ENCODE measurements at places on chromosomes 6 and 20.

DNA sequence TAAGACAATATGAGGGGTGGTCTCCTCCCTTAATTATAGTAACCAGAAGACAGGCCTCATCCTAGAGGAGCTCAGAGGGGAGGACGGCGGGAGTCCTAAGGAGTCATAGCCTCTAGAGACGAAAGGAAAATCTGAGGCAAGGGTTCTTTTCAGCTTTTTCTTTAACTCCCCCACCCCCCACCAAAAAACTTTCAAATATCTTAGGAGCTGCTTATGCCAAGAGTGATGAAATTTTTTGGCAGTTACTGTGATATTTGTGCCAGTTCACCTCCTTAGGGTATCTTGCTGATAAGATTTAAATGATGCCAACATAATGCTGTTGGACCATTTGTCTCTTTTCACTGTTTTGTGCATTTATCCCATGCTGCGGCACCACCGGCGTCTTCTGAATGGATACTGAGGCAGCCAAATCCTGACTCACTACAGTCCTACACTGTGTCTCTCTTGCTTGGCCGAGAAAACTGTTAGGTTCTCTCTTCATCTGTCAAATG is 44.5 kb upstream of the DSE start:
- no peak for DNase-seq

GRCh38 chr20:58227391-58228102 is 906 bp downstream of the ANKRD60 start:
- no peak for DNase-seq

DNA sequence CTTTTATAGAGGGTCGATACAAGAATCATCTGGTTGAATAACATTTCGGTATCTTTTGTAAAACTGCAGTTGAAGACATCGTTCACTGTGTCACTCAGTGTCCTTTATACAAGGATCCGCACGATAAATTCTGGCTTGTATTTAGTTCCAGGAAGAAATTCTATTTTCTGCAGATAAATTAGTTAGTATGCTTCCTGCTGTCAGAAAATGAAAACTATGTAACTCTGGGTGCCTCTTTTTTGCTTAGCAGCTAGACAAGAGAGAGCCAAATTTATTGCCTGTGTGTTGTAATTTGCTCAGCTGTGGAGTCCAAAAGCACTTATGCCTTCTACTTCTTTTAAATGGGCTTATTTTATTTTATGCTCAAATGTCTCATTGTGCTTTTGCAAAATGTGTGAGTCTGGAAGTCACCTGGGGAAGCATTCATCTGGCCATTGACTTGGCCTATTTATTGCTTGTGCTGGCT is 56.5 kb upstream of the KCNK16 start:
- no peak for DNase-seq

GRCh38 chr6:37207903-37208456 is 38.0 kb downstream of the PIM1 start:
- peak; percentile 92 for DNase-seq

DNA sequence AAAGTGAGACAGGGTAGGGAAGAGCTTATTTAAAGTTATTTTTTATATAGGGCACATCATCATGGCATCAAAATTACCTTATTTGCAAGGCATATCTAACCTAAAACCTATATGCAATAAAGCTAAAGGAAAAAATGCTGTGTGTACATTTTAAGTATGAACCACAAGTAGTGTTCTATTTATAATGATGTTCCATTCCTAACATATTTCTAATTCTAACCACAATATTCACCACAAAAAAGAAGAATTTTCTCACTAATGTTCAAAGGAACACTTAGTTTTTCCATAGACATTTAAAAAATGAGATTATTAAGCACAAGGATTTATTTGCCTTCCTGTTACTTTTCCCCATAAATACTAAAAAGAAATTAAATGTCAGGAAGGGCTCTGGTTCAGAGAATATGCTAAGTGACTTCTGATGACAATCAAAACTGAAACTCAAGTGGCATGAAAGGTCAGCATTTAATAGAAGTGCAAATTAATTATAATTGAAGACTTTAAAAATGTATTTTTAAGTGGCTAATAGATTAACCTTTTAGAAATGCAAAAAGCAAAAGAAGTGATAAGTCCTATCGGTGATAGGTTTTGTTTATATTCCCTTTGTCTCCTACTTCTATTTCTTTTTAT is 25.1 kb downstream of the GPR63 start:
- no peak for DNase-seq

Data from CD4-positive, alpha-beta T cell treated with Interleukin-21 for 1 hour (primary cell).